Progenitor cell of endocrine pancreas (in vitro differentiated cells): ENCODE measurements at places on chromosomes 6 and 20.
A peak's percentile ranks its signal among the peaks of the same experiment; 100 is the strongest.

- H3K4me1 ChIP-seq, result peaks cover 9% of the 10 kb centered on the region
- no peaks in the 10 kb centered on the region for H3K36me3 ChIP-seq
- no peaks in the 10 kb centered on the region for H3K27me3 ChIP-seq
- DNase-seq, result no peak
Observed at GRCh38 chr6:8814440-8815000, 379.2 kb upstream of the SLC35B3 start.

- peak; percentile 70 for DNase-seq
- no peak overlapping the region for H3K27ac ChIP-seq
- peaks cover 9% of the 10 kb centered on the region for H3K4me1 ChIP-seq
- H3K4me3 ChIP-seq, result no peak overlapping the region
Observed at GRCh38 chr6:31128093-31128676, 7.9 kb upstream of the CDSN start.

GRCh38 chr20:24004471-24004870 lies 15.9 kb upstream of the GGTLC1 start:
- no peak overlapping the region for H3K4me3 ChIP-seq
- DNase-seq, result no peak
- peaks cover 3% of the 10 kb centered on the region for H3K4me1 ChIP-seq
- H3K27me3 ChIP-seq, result peaks cover 9% of the 10 kb centered on the region
- H3K36me3 ChIP-seq, result no peaks in the 10 kb centered on the region

DNA sequence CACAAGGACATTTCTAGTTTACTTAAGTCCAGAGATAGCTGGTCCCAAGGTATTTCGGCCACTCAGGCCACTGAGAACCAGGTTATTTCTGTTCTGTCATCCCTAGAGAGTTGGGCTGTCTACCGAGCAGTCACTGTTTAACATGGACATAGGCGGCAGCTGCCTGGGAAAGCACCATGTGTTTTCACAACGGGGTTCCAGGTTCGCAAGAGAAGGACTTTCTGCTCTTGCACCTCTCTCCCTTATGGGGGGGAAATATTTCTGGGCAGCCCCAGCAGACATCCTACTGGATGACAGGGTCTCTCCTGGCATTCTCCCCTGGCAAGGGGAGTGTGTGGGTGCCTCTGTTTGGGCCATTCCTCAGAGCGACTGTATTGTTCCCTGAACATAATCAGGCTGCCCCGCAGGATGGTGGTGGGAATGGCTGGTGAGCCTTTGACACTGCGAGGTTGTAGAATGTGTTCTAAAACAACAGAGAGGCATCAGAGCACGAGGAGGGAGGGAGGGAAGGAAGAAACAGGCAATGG lies 64.4 kb upstream of the DUSP22 start:
- peaks cover 1% of the 10 kb centered on the region for H3K4me1 ChIP-seq
- DNase-seq, result no peak
- peaks cover 6% of the 10 kb centered on the region for H3K27me3 ChIP-seq
- no peaks in the 10 kb centered on the region for H3K36me3 ChIP-seq
- no peak overlapping the region for H3K4me3 ChIP-seq

DNA sequence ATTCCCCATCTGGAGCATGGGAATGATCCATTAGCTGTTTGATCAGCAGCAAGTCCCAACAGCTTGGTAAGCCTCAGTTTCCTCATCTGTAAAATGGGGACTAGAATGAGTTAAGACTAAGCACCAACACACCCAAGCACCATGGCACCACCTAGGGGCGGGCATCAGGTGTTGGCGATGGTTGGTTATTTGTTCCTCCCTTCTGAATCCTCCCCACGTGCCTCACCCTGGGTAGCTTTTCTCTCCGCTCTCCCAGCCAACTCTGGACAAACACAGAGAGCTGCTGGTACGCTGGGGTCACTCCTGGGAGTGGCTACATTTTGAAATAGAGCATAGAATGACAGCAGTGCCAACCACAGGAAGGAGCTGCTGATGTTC lies 13.3 kb upstream of the ITPR3 start:
- H3K4me3 ChIP-seq, result no peak overlapping the region
- H3K36me3 ChIP-seq, result no peaks in the 10 kb centered on the region
- H3K27me3 ChIP-seq, result peaks cover 3% of the 10 kb centered on the region
- no peak for DNase-seq
- H3K27ac ChIP-seq, result no peak overlapping the region

DNA sequence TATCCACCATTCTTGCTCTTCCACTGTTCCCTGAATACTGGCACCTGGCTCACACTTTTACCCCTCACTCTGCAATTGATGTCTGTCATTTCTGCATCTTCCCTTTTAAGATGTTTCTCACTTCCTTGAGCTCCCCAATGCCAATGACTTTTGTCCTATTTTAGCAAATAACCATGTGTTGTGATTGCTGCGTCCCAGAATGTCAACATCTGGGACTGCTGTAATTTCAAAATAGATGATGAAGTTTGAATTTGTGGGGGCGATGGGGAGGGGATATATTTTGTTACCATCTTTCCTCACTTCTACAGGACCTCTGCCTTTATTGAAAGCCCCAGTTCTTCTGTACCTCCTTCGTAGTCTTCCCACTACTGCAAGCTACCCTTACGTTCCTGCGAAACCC lies 40.0 kb upstream of the ADGRF5 start:
- H3K27me3 ChIP-seq, result peaks cover 12% of the 10 kb centered on the region
- no peak overlapping the region for H3K4me3 ChIP-seq
- no peaks in the 10 kb centered on the region for H3K4me1 ChIP-seq

DNA sequence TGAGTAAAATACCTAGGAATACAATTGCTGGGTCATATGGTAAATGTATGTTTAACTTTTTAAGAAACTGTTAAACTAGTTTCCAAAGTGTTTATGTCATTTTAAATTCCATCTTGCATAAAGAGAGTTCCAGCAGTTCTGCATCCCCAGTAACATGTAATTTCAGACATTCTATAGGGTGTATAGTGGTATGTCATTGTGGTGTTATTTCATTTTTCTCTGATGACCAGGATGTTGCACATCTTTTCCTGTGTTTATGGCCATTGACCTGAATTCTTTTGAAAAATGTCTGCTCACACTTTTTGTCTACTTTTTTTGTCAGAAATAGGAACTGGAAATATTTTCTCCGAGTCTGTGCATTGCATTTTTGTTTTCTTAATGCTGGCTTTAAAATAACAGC lies 128.9 kb downstream of the TMEM200A start:
- H3K36me3 ChIP-seq, result no peaks in the 10 kb centered on the region
- no peaks in the 10 kb centered on the region for H3K27me3 ChIP-seq
- H3K27ac ChIP-seq, result no peak overlapping the region

DNA sequence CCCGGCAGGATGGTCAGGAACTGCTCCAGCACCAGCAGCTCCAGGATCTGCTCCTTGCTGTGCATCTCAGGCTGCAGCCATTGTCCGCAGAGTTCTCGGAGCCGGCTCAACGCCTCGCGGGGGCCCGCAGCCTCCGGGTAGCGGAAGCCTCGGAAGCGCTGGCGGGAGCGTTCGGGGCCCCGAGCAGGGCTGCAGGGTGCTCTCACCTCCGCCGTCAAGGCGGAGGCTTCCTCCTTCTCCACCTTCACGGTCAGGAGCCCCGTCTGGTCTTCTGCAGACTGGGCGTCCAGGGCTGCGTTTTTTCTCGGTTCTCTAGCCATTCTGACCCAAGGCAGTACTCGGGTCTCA lies 434 bp downstream of the ZKSCAN4 start:
- H3K27ac ChIP-seq, result peak overlapping the region; percentile 90
- peaks cover 10% of the 10 kb centered on the region for H3K36me3 ChIP-seq
- DNase-seq, result peak; percentile 10
- H3K4me1 ChIP-seq, result peaks cover 10% of the 10 kb centered on the region
- H3K4me3 ChIP-seq, result peak overlapping the region; percentile 94
- no peaks in the 10 kb centered on the region for H3K27me3 ChIP-seq

DNA sequence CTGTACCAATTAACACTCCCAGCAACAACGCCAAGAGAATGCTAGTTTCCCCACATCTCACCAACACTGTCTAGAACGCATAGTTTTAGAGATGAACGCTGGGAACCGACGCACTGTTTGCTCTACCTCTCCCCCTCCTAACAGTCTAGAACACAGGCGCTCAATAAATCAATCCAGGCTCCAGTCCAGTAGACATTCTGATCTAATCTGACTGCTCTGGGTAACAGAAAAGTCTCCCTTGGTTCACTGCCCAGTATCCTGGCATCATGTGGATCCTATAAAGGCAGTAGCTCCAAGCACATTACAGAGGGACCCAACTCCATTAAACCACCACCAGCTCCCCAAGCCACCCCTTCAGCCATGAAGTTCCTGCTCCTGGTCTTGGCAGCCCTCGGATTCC lies at the start of gene DEFB132:
DEFB132 (plus strand) TSS at position 306 of the 400 bp plus-strand sequence; CDS start at position 361, 55 bp downstream.
- H3K36me3 ChIP-seq, result no peaks in the 10 kb centered on the region
- no peaks in the 10 kb centered on the region for H3K4me1 ChIP-seq
- peaks cover 23% of the 10 kb centered on the region for H3K27me3 ChIP-seq
- no peak for DNase-seq
- H3K27ac ChIP-seq, result no peak within 1 kb of the TSS

GRCh38 chr6:63882208-63882607 lies 246.6 kb downstream of the PHF3 start:
- DNase-seq, result no peak
- no peak overlapping the region for H3K4me3 ChIP-seq

GRCh38 chr6:9428421-9429172 lies 986.3 kb downstream of the TFAP2A start:
- no peak overlapping the region for H3K27ac ChIP-seq
- no peak overlapping the region for H3K4me3 ChIP-seq
- H3K4me1 ChIP-seq, result no peaks in the 10 kb centered on the region
- H3K36me3 ChIP-seq, result no peaks in the 10 kb centered on the region

GRCh38 chr6:124753562-124754105 lies 208.6 kb upstream of the RNF217 start:
- H3K36me3 ChIP-seq, result no peaks in the 10 kb centered on the region
- no peak for DNase-seq
- peaks cover 5% of the 10 kb centered on the region for H3K4me1 ChIP-seq
- H3K27me3 ChIP-seq, result no peaks in the 10 kb centered on the region
- no peak overlapping the region for H3K27ac ChIP-seq

DNA sequence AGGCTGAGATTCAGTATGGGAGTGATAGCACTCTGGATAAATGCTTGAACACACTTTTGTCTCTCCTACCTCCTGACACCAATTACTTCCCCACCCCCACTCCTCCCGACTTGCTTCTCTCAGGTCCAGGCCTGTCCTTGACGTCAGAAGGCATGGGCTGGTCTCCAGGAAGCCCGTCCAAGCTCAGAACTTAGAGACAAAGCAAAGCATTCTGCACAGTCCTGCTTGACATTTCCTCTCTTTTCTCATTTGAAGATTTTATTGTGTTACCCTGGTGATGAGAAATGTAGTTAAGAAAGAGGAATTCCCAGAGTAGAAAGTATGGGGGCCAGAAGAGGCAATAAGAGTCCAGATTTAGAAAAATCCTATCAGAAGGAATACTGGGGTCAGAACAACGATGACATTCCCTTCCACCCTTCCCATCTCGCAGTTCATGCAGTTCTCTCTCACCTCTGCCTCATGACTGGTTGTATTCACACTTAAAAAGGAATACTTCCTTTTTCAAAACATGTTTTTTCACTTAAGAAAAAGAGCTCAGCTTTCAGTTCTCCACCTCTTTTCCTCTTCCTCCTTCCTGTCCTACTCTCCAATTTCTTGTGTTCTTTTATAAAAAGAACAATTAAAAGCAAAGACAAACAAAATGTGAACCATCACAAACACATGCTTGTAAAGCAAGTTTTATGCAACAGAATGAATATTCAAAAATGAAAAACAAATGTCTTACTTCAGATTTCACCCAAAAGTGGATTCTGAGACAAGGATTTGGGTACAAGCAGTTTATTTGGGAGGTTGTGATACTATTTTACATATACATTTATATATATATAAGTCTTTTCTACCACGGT lies 18.5 kb upstream of the FAM184A start:
- H3K4me3 ChIP-seq, result no peak overlapping the region
- H3K36me3 ChIP-seq, result no peaks in the 10 kb centered on the region
- H3K4me1 ChIP-seq, result no peaks in the 10 kb centered on the region
- H3K27ac ChIP-seq, result no peak overlapping the region

- H3K27me3 ChIP-seq, result peaks cover 14% of the 10 kb centered on the region
- no peak for DNase-seq
- H3K4me1 ChIP-seq, result peaks cover 12% of the 10 kb centered on the region
- H3K4me3 ChIP-seq, result no peak overlapping the region
- no peak overlapping the region for H3K27ac ChIP-seq
- H3K36me3 ChIP-seq, result peaks cover 2% of the 10 kb centered on the region
Observed at GRCh38 chr20:51212816-51213215, 189.9 kb upstream of the KCNG1 start.
